A549 treated with Mapracorat at 1 μM for 4 hours (cell line): ENCODE measurements at places on chromosomes 1 and 21. TPM values are rescaled to one million over a fixed set of nuclear protein-coding genes. Genes with fewer than 3 reads are reported as not detected.

Gene LYPD8
- total RNA-seq: 0.13 to 0.19 TPM in 2 of 5 replicates, not detected in the others

Gene C1orf185
- not detected in 5 replicates for total RNA-seq

Gene RXRG
- not detected in 5 replicates for total RNA-seq

Gene PAPPA2
- total RNA-seq: 0.01 to 0.02 TPM in 2 of 5 replicates, not detected in the others

Gene TMPRSS3
- total RNA-seq: 0.14 to 0.57 TPM (median 0.34 TPM) in 5 replicates

Gene UBASH3A
- total RNA-seq: 0.11 to 0.21 TPM (median 0.16 TPM) in 5 replicates

Gene MCOLN2
- total RNA-seq: 1.5 to 2.5 TPM (median 2.0 TPM) in 5 replicates

Gene UTS2
- not detected in 5 replicates for total RNA-seq
